ENCODE measurements at places on chromosomes 4 and X.

DNA sequence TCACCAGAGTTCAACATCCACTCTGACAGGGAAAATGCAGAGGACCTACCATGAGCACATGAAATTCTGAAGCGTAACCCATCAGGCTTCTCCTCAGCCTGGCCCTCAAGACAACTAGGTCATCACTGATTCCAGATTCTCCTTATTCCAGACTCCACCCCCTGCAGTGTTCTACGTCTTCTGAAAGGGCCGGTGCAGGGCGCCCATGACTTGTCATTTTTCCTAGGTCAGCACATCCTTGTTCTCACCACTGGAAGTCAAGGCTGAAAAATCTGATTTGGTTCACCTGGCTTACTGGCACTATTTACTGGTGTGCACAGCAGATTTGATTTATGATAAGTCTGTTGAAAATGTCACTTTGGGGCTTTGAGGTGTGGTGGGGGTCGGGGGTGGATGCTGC is 140.9 kb upstream of the KLF3 start:
- DNase-seq: no peak

DNA sequence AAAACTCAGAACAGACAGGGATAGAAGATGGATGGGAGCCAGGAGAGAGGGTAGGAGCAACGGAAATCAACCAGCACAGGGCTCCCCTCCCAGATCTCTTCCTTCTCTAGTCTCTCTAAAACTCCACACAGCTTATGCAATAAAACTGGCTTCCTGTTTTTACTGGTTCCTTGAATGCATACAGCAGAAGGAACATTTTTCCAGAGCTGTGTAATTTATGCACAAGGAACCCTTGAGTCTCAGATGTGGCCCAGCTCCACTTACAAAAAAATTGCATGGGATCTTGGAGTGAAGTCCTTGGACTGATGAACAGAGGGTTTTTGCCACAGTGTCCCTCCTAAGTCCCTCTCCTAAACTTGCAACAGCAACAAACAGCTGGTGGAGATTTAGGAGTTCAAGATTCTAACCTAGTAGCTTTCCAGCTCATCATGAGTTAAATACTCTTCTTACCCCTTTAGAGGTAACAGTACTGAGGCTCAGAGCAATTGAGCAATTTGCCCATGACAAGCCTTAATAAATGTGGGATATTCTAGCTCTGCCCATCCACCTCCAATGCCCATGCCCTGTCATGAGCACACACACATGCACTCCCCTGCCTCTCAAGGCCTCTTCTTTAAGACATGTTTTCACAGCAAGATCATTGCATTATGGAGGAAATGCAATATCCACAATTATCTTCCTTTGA is 18.4 kb upstream of the CC2D2A start:
- no peak for DNase-seq

DNA sequence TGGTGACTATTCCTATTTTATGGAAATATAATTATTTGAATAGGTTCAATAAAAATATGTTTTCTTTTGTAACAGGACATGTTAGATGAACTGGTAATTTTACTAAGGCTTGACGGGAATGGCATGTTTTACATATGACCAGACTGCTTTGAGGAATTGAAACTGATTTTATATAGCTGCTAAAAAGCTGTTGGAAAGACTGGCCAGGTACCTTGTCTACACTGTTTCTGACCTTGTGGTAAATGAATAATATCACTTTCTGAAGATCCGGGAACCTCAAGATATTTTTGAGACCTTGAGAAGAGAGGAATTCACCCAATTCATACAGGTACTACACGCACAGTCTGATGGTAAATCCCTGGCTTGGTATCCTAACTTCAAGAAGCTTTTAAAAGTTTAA is 42.1 kb upstream of the USP46 start:
- no peak for DNase-seq

DNA sequence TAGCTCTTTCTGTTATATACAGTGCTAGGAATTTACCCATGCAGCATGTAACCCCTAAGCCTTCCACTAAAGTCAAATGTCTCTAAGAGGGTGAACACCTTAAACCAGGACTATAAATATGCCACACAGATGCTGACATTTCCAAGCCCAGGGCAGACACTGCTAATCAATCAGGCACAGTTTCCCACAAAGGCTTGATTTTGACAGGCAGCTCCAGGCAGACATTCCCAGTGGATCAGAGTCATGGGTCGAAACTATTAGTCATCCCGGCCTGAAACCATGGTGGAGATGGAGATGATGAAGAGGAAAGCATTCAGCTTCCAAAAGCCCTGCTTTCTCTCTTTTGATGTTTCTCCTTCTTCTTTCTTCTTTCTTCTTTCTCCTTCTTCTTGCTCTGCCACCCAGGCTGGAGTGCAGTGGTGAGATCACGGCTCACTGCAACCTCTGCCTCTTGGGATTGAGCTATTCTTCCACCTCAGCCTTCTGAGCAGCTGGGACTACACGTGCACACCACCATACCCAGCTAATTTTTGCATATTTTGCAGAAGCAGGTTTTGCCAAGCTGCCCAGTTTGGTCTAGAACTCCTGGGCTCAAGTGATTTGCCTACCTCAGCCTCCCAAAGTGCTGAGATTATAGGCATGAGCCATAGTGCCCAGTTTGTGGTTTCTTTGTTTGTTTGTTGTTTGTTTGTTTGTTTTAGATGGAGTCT is 21.0 kb upstream of the SORCS2 start:
- DNase-seq: peak; percentile 17

DNA sequence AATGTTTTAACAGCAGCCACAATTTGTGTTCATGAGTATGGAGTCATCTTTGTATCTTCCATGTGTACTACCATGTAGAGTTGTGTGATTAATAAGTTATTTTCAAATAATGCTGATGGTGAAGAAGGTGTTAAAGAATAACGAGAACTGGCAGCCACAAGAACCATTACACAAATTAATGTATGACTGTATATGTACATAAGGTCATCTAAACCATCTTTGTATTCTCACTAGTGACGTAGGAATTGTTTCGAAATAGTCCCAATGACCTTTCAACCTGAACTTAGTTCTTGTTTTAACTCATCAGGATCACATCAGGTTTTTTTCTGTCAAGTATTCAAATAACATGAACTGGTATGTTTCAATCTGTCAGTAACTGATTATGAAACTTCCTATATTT is 48.3 kb upstream of the NOCT start:
- DNase-seq: no peak
